IPS-NIHi11 (cell line): ENCODE measurements at places on chromosomes 16 and 17.
A peak's percentile ranks its signal among the peaks of the same experiment; 100 is the strongest.

DNA sequence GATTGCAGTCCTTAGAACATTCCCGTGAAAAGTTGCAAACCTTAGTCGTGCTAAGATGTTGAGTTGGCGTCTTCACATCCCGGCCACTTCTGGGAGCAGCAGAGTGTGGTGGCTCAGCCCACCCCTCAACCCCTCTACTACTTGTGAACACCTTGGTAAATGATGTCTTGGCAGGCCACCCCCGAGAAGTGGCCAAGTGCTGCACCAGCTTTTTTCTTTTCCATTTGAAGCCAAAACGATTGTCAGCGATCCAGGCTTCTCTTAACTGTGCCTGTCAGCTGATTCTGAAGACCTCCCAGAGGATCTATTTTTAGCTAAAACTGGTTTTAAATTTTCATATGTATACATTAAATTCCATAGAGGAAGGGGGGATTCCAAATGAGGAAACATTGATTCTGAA lies 247.5 kb downstream of the CDH13 start:
- DNase-seq = no peak

GRCh38 chr16:50916040-50916439 lies 174.2 kb downstream of the CYLD start:
- no peak for DNase-seq

DNA sequence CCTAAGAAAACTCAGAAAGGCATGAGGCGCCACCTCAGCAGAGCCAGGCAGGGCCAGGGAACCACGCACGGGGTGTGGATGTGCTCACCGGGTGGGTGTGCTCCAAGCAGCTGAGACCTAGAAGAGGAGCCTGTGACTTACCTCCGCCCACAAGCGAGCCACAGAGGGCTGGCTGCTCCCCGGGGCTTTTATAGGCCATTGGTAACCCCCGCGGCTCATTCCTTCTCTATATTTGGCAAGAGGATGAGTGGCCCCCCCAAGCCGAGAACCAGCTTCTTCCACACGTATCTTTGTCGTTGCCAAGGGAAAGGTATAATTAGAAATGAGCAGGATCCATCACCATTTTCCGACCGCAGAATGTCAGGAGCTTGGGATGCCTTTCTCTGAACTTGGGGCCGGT lies at the start of gene MYH3:
MYH3 (minus strand) TSS at position 162 of the 400 bp plus-strand sequence. CDS start 2,245 bp downstream, outside the sequence.
- DNase-seq = no peak

DNA sequence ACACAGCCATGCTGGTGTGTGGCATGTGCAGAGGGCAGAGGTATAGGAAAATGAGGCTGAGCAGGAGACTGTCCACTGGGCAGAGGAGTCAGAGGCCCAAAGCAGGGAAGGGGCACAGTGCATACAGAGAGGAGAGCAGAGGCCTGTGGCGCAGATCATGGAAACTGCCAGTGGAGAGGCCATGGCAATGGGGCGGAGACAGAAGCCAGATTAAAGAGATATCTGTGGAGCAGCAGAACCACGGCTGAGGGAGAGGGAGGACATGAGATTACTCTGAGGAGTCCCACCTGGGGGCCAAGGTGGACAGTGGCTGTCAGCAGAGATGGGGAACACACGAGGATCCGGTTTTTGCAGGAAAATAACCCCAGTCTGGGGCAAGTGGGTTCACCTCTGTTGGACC lies 43.3 kb downstream of the RANBP10 start:
- no peak for DNase-seq

DNA sequence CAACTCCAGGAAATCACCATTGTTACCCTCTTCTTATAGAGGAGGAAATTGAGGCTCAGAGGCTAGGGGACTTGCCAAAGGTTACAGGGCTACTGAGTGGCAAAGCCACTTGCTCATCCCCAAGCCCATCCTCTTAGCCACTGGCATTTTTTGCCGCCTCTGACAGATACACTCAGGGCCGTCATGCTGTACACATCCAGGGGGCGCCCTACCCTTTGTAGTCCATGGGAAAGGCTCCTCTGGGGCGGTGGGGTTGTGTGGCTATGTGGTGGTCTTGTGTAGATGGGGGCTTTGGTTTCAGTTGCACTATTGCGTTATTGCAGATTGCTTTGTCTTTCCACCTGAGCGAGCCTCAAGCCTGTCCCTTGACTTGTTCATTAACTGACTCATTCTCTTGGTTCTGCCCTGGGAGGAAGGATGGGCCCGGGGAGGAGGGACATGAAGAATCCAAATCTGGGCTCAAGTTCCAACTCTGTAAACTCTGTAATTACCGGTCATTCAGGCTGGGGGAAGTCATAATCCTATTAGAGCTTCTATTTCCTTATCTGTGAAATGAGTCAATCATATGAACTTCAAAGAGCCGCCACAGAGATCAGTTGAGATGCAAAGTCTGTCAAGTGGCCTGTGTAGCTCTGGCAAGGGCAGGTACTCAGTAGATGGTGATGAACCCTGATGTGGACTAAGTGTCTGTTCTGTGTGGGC lies 2.8 kb downstream of the NOS2 start:
- DNase-seq = peak; percentile 60

DNA sequence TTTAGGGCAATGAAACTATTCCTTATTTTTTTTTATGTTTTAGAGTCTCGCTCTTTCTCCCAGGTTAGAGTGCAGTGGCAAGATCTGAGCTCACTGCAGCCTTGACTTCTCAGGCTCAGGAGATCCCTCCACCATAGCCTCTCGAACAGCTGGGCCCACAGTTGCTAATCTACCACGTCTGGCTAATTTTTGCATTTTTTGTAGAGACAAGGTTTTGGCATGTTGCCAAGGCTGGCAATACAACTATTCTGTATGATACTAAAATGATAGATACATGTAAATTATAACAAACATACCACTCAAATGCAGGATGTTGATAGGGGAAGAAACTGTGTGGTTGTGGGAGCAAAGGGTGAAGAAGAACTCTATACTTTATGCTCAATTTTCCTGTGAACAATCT lies 401.3 kb downstream of the ZFHX3 start:
- DNase-seq = no peak

- DNase-seq = no peak
Observed at GRCh38 chr16:80175011-80175410, 365.8 kb upstream of the DYNLRB2 start.

DNA sequence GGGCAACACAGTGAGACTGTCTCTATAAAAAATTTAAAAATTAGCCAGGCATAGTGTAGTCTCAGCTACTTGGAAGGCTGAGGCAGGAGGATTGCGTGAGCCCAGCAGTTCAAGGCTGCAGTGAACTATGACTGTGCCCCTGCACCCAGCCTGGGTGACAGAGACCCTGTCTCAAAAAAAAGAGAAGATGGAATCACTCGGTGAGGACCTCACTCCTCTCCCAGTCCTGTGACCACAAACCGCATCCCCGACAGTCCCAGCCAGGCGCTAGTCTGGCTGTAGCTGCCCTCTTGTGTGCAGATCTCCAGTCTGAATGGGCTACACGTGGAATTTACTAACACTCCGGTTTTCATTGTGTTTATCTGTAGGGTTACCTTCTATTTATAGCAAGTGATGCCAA lies 11.1 kb downstream of the DEXI start:
- DNase-seq = no peak

DNA sequence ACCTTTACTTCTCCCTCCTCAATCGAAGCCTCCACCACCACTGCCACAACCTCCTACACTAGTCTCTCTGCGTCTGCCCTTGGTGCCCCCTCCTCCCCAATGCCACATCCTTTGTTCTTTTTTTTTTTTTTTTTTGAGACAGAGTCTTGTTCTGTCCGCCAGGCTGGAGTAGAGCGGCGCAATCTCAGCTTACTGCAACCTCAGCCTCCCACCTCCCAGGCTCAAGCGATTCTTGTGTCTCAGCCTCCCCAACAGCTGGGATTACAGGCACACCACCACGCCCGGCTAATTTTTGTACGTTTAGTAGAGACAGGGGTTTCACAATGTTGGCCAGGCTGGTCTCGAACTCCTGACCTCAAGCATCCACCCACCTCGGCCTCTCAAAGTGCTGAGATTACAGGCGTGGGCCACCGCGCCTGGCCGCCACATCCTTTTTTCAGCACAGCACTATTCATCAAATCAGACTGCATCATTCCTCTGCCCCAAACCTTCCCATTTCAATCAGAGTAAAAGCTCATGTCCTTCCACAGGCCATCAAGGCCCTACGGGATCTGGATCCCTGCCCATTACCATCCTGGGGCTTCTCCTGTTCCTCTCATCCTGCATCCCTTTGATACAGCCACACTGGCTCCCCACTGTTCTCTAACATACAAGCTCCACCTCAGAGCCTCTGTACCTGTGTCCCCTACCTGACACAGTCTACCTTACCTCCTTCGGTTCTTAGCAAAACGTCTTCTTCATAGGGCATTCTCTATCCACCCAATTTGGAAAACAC lies 2.0 kb downstream of the KLHL11 start:
- DNase-seq = no peak

DNA sequence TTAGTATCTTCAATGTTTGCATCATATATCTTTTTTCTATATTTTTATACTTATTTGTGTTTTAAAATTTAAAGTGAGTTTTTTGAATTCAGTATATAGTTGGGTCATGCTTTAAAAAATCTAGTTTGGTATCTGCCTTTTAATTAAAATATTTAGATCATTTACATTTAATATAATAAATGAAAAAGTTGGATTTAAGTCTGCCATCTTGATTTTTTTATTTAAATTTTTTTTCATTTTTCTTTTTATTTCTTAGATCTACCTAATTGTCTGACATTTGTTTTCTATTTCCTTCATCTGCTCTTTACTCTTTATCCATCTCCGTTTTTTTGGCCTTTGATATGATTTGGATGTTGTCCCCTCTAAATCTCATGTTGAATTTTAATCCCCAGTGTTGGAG lies 50.0 kb upstream of the N4BP1 start:
- DNase-seq = no peak

GRCh38 chr17:4998027-4998731 lies 429 bp downstream of the KIF1C start:
- peak; percentile 87 for DNase-seq

- no peak for DNase-seq
Observed at GRCh38 chr17:38317081-38317480, 20.1 kb downstream of the MRPL45 start.

GRCh38 chr16:54931120-54932014 lies 702 bp downstream of the IRX5 start:
- DNase-seq = peak; percentile 37

DNA sequence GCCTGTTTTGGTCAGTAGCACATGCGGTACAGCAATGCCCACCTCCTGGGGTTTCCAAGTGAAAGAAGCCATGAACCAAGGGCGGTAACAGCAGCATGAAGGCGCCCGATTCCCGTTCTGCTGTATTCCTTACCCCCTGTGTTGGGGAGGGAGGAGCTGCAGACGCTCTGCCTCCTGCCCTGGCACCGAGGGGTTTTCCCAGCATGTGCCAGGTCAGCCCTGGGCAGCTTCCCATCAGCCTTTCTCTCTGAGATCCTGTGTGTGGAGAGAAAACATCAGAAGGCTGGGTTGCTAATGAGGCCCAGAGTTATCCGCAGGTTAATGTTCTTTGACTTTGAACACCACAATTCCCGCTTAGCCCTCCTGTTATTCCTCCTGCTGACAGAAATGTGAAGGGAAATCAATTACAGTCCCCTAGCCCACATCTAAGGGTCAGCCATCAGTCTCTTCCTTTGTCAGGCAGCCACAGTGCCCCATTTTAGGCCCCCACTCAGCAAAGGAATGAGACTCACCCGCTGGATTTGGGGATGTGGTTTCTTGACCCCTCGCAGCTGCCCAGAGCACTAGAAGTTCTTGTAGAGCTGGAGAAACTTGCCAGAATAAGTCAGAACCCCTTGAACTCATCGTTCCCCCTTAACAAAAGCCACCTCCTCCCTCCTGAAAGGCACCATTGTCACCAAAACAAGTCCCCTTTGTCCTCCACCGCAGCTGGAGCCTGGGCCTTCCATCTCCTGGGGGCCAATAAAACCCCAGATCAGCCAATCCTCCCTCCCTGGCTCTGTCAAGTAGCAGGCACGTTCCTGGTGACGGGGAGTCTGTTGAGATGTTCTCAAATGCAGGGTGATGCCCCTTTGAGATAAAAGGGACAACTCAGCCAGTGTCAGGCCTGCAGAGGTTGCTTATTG lies 168.5 kb downstream of the KATNIP start:
- DNase-seq = no peak

DNA sequence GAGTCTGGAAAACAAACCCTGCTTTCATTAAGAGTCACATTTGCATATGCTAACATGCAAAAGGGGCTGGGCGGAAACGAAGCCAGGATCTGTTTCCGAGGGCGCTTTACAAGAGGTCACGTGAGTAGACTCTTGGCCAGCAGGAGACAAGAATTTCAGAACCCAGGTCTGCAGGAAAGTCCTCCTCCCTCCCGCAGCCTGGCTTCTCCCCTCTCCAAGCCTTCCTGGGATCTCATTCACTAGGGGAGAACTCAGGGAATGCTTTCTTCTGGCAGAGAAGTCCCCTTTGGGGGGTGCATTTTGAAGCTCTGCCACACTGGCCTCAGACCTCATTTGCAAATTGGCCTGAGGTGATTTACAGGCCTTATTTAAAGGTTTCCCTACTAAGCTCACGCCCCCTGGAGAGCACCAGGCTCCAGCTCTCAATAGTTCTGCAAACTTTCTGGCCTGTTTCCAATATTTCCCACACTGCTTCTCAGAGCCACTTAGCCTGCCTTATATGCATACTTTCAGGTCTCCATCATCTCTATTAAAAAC lies 57.2 kb upstream of the CACNG5 start:
- peak; percentile 72 for DNase-seq

- peak; percentile 66 for DNase-seq
Observed at GRCh38 chr16:1158456-1159324, 5.8 kb downstream of the CACNA1H start.

DNA sequence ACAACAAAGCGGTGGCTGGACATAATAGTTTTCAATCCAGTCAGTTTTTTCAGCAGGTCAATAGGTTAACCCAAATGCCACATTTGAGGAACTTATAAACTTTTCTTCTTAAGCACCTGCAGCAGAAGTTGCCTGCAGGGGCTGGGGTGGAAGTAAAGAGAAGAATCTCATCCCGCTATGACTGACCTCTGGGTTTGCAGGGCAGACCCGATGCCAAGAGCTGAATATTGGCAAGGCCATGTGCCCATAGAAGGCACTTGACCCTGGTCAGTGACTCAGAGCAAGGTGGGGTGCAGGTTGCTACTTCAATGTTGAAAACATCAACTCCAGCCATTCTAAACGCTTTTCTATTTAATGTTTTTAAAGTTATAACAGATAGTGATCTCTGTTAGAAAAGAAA lies 17.9 kb upstream of the SMPD3 start:
- DNase-seq = no peak

DNA sequence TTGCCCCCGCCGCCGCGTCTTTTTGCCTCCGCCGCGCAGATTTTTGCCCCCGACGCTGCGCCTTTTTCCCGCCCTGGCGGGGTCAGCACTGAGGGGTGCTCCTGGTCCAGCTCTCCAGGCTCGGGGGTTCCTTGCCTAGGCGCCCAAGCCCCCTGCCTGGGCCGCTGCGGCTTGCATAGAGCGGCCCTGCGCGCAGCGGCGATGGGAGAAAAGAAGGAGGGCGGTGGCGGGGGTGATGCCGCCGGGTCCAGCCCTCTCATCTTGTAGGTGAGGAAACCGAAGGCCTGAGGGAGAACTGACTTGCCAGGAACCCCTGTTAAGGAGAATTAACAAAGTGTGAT lies 330.8 kb upstream of the WSB1 start:
- no peak for DNase-seq

GRCh38 chr16:85204242-85205010 lies 92.2 kb upstream of the CIBAR2 start:
- no peak for DNase-seq
